Stimulated activated CD4-positive, alpha-beta T cell treated with anti-CD3 and anti-CD28 coated beads, Interleukin-4, amount 100 ng/mL, for 4 hours (primary cell): ENCODE measurements at places on chromosomes 13 and 19.

- DNase-seq: peak; percentile 12
These were observed 6.9 kb downstream of the ZNF490 start for GRCh38 chr19:12603714-12604113.

DNA sequence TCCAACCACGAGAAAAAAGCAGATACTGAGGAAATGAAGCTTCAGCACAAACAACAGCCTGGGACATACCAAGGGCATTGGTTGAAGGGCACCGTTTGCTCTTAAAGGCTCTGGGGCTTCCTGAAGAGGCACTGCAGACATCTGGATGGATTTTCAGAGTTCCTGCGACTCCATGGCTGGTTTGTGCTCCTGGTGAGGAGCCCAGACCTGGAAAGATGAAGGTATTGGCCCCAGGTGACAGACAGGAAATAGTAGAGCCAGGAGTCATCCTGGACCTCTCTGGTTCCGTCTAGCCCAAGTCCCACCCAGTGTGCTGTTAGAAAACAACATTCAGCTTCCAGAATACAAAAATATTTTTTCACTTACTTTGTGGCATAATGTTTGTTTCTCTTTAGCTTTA lies 6.3 kb downstream of the IL17D start:
- DNase-seq: no peak

DNA sequence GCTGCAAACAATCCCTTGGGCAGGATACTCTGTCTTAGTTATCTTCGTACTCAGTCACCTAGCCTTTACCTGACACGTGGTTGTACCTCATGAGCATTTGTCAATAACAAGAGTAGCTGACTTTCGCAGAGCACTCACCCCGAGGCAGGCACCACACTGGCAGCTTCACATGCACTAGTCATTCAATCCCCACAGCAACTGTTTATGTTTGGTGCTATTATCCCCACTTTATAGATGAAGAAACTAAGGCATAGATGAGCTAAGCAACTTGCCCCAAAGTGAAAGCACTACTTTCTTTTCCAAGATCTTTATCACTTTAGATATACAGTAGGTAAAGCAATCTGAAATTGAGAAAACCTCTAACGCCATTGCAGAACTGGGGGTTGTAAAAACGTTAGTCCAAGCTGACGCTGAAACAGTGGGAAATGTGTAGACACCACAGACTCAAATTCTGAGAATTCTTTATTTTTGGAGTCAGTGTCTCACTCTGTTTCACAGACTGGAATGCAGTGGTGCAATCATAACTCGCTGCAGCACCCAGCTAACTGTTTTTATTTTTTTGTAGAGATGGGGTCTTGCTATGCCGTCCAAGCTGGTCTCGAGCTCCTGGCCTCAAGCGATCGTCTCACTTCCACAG lies 446.0 kb downstream of the FOXO1 start:
- no peak for DNase-seq

GRCh38 chr19:17796013-17796837 lies 1.3 kb downstream of the B3GNT3 start:
- no peak for DNase-seq

- DNase-seq: peak; percentile 80
These were observed 547 bp upstream of the INTS6 start for GRCh38 chr13:51453207-51453958.

GRCh38 chr13:71634602-71635443 lies 232.2 kb downstream of the DACH1 start:
- no peak for DNase-seq

GRCh38 chr13:113120300-113121182 lies 2.1 kb upstream of the F10 start:
- DNase-seq: no peak

- no peak for DNase-seq
These were observed 752.2 kb downstream of the GPC5 start for GRCh38 chr13:92150606-92151005.

- DNase-seq: no peak
These were observed 67.8 kb downstream of the C13orf42 start for GRCh38 chr13:51043310-51043709.

- no peak for DNase-seq
These were observed 52.7 kb downstream of the MYO16 start for GRCh38 chr13:108681986-108682575.

DNA sequence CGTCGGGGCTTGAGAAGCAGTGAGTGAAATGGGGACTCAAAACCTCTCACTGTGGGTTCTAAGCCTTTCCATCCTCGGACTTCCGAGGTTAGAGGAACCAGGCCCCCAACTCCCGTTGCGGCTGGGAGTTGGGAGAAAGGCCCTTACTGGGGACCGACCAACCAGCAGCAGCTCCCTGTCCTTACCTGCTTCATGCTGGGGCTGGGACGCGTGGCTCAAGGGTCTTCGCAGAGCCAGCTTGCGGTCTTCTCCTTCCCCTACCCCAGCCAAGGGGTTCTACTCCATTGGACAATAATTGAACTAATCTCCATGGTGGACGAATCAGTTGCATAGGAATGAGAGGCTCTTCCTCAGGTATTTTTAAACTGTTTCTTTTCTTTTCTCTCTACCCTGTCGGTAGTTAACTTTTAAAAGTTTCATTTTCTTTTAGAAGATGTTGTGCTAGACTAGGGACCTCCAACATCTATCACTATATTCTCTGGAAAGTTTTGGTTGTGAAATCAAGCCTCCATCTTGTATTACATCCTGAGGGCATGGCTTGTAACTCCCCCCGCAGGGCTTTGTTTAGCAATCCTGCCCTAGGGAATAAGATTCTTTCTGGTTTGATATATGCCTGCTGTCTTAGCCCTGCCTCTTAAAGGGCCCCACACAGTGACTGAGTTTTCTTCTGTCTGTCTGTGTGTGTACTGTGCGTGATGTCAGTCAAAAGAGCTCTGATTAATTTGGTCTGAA lies 1027.1 kb upstream of the PCDH9 start:
- DNase-seq: no peak

DNA sequence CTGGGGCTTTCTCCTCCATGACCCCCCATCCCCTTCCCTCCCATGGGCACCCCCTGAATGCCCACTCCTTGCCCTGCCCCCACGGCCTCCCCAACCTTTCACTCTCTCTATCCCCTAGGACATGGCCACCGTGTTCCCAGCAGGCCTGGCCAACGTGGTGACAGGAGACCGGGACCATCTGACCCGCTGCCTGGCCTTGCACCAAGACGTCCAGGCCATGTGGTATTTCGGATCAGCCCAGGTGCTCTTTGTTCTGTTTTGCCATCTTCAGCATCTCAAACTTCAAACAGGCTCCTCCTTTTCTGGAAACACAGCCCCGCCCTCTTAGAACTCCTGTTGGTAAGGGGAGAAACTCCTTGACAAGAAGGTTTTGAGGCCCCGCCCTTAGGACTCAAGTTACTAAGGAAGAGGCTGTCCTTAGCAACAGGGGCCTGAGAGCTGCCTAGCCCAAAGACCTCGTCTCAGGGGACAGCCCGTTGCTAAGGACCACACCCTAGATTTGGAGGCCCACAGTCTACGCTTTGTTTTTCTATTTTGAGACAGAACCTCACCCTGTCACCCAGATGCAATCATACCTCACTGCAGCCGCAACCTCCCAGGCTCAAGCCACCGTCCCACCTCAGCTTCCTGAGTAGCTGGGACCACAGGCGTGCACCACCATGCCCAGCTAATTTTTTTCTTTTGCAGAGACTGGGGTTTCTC lies 5.1 kb upstream of the FLT3LG start:
- peak; percentile 74 for DNase-seq

DNA sequence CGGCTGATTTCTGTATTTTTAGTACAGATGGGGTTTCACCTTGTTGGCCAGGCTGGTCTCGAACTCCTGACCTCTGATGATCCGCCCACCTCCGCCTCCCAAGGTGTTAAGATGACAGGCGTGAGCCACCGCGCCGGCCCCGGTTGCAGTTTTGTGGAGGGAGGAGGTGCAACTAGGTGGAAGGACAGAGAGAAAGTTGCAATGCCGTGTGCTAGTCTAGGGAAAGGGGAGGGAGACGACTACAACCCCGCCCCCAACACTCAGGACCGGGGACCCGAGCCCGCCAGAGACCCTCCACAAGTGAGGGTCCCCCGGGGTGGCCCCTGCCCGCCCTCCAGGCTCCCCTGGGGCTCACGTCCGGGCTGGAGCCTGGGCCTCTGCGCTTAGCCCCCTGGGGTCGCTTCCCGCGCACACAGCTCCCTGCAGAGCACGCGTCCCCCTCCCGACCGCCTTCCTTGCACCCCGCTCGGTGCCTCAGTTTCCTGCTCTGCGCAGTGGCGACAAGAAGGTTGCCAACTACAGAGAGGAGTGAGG lies 1.2 kb upstream of the ARID3A start:
- no peak for DNase-seq

DNA sequence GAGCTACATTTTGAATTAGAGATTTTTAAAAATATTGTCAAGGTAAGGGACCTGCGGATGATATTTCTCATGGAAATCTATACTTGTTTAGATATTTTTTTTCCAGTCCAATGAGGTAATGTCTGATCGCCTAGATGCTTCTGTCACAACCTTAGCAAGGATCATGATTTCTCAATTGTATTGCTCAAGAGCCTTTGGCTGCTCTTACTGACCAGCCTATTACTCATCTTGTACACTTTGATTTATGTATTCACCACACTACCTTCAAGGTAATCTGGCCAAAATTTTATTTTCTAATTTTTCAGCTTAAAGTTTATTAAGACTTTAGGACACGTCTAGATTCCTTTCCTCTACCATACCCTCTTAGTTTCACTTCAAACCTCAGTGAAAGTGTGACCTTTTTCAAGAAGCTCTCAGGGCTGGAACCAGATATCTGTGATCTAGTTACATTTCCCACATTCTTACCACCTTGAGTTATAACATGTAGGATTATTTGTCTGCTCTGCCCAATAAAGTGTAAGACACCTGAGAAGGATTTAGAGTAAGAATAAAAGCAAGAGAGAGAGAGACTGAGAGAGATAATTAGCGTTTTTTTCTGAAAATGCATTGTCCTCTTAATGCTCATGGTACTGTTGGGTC lies 197.1 kb downstream of the ITGBL1 start:
- no peak for DNase-seq

DNA sequence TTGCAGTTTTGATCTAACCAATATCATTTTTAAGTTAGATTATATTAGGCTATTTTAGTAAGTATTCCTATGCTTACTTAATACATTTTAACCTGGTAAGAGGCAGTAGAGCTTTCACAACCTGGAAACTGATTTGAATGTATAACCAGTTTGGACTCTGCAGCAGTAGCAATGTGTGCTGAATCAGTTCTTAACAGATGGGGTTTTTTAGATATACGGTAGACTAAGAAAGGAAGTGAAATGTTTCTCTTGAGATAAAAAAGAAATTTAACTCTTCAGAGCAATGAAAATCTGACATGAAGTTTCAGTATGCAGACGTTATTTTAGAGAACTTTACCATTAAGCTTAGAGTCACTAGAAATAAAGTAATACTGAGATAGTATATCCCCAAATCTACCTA lies 2.7 kb downstream of the NBEA start:
- DNase-seq: no peak

DNA sequence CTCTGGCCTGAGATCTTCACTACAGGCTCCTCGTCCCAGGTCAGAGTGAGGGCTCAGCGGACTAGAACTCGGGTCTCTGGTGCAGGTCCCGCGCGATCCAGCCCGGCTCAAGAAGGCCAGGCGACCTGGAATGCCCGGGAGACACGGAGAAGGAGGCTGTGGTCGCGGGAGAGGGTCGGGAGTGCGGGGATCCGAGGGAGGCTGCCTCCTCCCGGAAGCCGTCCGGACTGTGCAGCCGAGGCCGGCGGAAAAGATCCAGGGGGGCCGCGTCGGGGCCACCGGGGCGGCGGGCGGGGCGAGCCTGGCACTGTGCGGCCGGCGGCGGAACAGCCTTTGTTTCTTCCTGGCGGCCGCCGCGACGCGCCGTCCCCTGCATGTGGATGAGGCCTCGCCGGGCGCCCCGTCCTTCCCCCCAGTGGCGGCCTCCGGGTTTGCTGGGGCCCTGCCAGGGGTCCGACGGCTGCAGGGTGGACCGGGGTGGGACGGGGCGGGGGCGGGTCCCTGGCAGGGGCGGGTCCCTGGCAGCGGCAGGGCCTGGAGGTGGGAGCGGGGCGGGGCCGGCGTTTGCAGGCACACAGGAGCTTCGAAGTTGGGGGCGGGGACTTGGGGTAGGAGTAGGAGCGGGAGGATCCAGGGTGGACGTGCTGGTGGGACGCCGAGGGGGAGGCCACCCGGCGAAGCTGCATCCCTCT lies 1.0 kb upstream of the SLC7A10 start:
- DNase-seq: no peak

DNA sequence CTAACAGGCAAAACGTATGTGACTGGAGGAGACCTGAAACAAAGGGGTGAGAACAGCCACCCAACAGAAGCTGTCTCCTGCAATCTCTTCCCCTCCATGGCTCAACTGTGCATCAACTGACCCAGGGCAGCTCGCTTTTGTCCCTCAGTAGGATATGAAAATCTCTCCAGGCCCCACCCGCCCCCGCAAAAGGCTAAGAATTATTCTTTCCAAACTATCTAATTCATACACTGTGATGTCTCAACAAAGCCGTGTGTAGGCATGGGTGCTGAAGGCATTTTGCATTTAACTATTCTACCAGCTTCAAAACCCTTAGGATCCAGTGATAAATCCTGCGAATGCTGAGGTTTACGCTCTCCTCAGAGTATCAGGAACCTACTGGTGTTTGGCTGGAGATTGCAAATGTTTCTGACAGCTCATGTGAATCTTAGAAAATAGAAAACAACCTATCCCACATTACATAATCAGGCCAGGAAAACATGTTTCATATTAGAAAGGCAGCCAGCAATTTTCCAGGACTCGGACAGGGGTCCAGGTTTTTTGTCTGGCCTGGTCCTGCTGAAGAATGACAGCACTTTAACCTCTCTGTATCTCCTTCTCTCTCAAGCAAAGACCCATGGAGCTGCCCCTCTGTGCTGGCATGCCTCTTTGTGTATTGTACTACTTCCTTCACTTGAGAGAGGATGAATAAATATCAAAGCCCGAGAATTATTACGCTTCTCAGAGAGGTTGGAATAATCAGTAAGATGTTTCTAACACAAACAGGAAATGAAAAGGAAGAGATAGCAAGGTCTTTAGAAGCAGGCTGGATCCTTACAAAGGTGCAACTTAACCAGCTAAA lies 17.3 kb downstream of the DHRS12 start:
- DNase-seq: no peak

DNA sequence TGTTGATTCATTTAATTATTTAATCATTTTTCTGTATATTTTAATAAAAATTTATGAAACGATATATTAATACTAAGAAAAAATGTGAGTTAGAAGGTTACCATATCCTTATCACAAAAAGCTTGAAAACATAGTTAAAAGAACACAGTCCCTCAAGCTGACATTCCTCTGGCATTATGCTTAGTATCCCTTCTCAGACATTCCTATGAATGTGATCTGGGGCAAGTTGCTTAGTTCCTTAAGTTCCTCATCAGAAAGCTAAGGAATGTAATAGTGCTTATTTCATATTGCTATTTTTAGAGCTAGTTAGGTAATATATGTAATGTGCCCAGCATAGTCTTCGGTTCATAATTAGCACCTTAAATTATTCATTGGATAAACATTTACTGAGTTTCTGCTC lies 122.8 kb downstream of the MTUS2 start:
- no peak for DNase-seq

- DNase-seq: no peak
These were observed 9.0 kb downstream of the DNASE2 start for GRCh38 chr19:12872255-12872654.

GRCh38 chr13:69641773-69642172 lies 465.9 kb upstream of the ATXN8OS start:
- DNase-seq: no peak

GRCh38 chr13:108120856-108121255 lies 94.5 kb downstream of the LIG4 start:
- no peak for DNase-seq

- no peak for DNase-seq
These were observed 813 bp upstream of the ZNF296 start for GRCh38 chr19:45076851-45077730.
